Thyroid gland (tissue), 4 donors: ENCODE measurements at places on chromosomes 6 and 20.
A peak's percentile ranks its signal among the peaks of the same experiment; 100 is the strongest.

GRCh38 chr6:142152746-142153145 is 5.7 kb downstream of the VTA1 start:
- no peak for DNase-seq

- DNase-seq, result no peak
Measured at GRCh38 chr6:54107470-54108090, 3.7 kb upstream of the MLIP start.

- DNase-seq, result peak; percentile 66
Measured at GRCh38 chr20:60138256-60139220, 180.3 kb downstream of the CDH26 start.

DNA sequence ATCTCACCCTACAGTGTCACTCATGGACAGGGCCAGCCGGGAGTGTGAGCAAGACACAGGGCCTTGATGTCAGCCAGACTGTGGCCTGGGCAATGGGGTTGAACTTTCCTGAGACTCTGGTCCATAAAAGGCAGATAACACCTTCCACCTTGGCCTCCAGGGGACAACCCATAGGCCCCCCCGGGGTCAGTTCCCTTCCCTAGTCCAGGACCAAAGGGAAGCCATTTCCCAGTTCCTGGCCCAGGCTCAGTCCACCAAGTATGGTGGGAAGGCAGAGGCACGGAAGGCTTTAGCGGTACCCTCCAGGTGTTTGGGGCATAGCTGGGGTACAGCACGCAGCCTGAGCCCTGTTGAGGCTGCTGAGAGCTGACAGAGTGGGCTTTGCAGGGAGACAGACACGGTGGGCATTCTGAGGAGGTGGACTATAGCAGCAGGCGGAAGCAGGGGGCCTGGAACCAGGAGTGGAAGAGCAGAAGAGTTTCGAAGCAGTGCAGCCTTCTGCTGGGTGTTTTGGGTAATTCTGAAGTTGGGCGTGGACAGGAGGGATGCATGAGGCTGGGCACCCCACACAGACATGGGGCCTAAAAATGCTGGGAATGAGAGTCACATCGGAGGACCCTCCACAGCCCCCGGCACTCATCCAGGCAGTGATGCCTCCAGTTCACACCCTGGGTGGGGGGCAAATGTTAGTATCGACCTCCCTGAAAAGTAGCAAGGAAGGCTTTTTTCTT is 43.9 kb upstream of the CD93 start:
- no peak for DNase-seq

DNA sequence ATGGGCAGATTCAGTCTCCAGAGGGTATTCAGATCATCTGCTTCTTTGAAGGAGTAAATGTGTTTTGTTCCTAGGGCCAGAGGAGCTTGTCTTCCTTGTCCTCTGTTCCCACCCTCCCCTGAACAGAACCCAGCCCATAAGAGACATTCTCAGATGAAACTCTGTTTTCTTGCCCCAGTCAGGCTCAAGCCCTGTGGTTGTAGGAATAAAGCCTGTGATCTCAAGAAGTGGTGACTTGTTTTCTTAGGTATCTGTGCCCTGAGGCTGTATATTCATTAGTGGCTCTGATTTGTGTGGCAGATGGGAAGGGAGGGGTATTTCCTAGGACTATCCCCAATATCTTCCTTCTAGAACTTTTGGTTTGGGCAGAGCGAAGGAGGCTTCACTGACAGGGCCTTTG is 27.9 kb downstream of the GSS start:
- DNase-seq, result no peak

- DNase-seq, result no peak
Measured at GRCh38 chr6:35673755-35674154, 15.0 kb downstream of the FKBP5 start.

GRCh38 chr6:137223370-137224131 is 4.4 kb upstream of the IFNGR1 start:
- no peak for DNase-seq

- DNase-seq, result no peak
Measured at GRCh38 chr6:112253498-112253840, 898 bp downstream of the LAMA4 start.

- peak; percentile 81 for DNase-seq
Measured at GRCh38 chr20:4875578-4876067, 125.7 kb downstream of the SLC23A2 start.

DNA sequence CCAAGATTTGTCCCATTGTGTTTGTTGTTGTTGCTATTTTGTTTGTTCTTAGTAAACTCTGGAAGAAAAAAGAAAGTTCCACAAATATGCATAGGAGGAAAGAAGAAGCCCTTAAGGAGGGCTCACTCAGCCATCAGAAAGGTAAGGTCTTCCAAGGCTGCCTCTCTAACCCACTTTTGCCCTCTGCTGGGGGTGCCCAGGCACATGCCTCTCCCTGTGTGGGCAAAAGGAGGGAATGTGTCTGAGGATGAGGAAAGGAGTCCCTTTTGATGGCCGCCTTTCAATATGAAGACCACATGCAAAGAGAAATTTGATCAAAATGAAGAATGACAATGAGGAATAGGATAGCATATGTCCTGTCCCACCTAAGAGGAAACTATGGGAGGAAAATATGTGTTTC is 248.2 kb upstream of the POU3F2 start:
- DNase-seq, result no peak
